ENCODE measurements at places on chromosomes 2 and 18.

- no peak for DNase-seq
Observed at GRCh38 chr2:11488809-11489208, 22.8 kb upstream of the E2F6 start.

DNA sequence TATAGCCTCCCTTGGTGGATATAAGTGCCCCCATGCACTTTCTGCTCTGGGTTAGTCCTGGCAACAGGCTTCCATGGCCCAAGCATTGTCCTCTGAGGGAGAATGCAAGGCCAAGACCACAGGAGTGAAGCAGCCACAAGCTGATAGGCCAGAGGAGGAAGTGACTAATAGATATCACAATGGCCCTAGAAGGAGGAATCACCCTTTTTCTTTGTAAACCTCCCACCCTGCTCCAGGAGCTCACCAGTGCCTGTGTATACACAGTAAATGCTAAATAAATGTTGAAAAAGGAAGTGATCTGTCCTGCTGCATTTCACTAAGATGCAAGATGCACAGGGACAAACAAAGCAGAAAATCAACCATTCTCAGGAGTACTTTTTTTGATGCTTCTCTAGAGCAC is 49.7 kb upstream of the ABCA12 start:
- no peak for DNase-seq

DNA sequence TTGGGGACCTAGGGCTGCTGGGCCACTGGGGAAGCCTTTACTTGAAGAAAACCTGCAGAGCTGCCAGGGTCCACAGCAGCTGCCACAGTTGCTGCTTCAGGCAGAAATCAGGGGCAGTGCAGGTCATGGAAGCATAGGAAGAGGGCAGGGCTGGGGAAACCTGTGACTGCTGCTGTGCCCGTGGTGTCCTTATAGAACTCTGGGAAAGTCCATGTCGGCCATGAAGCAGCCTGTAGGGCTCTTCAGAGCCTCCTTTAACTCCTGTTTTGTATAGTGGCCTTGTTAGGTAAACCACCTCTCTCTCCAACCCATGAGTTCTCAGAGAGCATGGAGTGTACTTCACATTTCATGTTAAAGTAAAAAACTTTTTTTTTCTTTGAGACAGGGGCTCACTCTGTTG is 62.1 kb downstream of the SMAD4 start:
- no peak for DNase-seq

GRCh38 chr2:157933160-157933920 is 57.2 kb upstream of the ACVR1 start:
- no peak for DNase-seq

GRCh38 chr2:105584435-105585010 is 160.2 kb upstream of the NCK2 start:
- no peak for DNase-seq

GRCh38 chr2:96505231-96505889 is at the start of gene NEURL3:
Gene NEURL3 (minus strand): TSS chr2:96505357. CDS start chr2:96505286, 71 bp downstream.
- DNase-seq = peak; percentile 32

DNA sequence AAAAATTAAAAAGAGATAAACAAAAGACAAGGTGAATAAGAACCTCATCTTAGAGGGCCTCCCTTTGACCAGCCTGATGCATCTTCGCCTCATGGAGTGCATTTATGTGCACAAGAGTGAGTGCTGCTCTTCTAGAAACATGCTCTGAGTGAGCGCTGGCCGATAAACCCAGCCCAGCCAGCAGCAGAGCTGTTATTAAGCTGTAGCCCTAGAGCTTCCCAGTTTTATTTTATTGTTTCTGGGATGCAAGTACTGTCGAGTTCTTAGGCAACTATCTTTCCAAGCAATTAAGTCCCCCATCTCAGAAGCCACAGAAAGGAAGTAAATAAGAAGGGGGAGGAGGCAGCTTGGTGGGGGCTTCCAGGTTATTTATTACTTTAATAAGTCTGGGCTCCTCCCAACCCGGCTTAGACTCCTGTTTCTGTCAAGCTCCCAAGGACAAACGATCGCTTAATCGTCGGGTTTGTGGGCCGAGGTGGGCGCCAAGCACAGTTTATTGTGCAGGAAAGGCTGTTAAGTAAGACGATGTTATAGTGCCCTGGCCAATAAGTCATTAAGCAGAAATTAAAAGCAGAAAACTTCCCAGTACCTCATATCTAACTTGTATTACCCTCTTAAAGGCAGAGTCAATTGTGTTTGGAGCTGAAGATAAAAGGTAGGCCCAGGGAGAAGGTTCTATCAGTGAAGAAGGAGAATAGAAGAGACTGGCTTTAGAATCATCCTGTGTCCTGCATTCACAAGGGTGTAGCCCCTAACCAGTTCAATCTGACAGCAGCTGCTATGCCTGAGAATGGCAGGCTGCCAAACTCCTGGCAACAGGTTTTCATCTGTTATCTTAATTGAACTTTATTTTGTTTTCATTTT is 176.3 kb downstream of the PIK3C3 start:
- DNase-seq = no peak
